CD4-positive, alpha-beta memory T cell (primary cell): ENCODE measurements at places on chromosomes 13 and 19. TPM values are rescaled to one million over a fixed set of nuclear protein-coding genes. Genes with fewer than 3 reads are reported as not detected.

DNA sequence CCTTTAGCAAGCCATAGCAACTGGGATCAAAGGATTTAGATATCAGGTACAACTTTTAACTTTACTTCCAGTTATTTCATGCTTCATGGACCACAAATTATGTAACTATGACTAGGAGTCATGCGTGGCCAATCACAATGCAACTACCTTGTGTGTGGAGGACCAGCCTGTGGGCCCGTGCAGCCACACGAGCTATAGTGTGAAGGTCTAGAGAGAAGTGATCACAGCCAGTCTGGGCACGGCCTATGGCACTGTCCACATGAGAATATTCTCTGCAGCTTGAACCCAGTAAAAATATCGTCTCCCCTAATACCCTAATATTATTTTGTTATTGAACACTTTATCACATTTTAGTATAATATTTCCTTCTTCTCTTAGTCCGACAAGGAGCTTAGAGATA lies 464.9 kb upstream of the MIR17HG start:
- DNase-seq: no peak

DNA sequence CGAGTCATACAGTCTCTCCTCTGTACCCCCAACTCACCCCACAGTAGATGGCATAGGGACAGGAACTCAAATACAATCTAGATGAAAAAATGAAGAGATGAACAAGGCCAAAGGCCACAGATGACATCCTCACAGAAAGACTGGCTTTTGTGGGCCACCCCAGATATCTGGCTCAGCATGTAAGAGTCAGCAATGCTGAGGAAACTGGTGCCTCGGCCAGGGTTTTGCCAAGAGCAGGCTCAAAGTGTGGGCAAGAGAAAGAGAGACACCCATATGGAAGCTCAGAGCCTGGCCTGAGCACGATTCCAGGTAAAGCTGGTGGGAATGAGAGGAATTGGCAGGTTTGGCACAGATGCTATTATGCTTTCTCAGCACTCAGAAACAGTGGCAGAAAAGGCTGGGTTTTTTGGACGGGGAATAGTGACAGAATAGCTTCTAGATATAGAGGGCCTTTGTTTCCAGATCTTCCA lies 460.6 kb downstream of the FOXO1 start:
- DNase-seq: no peak

- no peak for DNase-seq
Observed at GRCh38 chr13:97142452-97142851, 79.7 kb upstream of the MBNL2 start.

GRCh38 chr13:105220881-105221280 lies 1314.6 kb downstream of the EFNB2 start:
- DNase-seq: no peak

Gene PIN1
- polyA plus RNA-seq: 85.1 TPM

DNA sequence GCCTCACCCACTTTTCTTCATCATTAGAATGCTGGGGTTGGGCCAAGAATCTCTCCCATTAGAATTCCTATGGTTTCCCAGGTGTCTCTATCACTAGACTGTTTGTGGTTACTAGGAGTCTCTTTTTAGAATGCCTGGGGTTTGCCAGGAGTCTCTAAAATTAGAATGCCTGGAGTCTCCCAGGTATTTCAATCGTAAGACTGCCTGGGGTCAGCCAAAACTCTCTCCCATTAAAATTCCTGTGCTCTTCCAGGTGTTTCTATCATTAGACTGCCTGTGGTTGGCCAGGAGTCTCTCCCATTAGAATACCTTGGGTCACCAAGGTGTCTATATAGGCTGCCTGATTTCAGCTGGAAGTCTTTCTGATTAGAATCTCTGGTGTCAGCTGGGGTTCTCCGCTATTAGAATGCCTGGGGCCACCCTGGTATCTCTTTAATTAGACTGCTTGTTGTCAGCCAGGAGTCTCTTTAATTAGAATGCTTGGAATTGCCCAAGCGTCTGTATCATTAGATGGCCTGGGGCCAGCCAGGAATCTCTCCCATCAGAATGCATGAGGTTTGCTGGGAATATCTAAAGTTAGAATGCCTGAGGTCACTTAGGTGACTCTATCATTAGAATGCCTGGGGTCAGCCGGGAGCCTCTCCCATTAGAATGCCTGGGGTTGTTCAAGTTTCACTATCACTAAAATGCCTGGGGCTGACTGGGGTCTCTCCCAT lies 1479.2 kb downstream of the UQCRFS1 start:
- no peak for DNase-seq

Gene CPB2
- polyA plus RNA-seq: not detected

Gene RAX2
- polyA plus RNA-seq: not detected

Gene DAND5
- not detected for polyA plus RNA-seq

Gene CD177
- polyA plus RNA-seq: not detected
